ENCODE measurements at places on chromosomes 11 and 22.

- no peak for DNase-seq
Observed at GRCh38 chr22:47213571-47214230, 451.3 kb downstream of the TBC1D22A start.

DNA sequence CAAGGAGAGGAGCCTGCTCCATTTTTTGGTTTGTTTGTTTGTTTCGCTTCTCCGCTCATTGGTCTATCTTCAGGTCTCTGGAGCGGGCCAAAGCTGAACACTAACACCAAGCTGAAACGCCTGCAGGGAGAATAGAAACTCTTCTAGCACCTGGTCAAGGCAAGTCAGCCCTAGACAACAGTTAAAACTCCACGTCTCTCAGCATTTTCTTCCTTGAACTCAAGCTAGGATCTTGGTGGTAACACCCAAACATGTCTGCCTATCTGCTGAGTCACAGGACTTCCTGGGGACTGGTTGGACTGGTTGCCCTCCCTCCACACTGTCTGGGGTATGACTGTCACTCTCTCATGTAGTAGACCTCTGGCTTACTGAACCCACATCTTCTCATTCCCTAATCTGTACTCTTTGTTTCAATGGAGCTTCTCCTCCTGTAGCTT lies 23.9 kb upstream of the RBFOX2 start:
- no peak for DNase-seq

DNA sequence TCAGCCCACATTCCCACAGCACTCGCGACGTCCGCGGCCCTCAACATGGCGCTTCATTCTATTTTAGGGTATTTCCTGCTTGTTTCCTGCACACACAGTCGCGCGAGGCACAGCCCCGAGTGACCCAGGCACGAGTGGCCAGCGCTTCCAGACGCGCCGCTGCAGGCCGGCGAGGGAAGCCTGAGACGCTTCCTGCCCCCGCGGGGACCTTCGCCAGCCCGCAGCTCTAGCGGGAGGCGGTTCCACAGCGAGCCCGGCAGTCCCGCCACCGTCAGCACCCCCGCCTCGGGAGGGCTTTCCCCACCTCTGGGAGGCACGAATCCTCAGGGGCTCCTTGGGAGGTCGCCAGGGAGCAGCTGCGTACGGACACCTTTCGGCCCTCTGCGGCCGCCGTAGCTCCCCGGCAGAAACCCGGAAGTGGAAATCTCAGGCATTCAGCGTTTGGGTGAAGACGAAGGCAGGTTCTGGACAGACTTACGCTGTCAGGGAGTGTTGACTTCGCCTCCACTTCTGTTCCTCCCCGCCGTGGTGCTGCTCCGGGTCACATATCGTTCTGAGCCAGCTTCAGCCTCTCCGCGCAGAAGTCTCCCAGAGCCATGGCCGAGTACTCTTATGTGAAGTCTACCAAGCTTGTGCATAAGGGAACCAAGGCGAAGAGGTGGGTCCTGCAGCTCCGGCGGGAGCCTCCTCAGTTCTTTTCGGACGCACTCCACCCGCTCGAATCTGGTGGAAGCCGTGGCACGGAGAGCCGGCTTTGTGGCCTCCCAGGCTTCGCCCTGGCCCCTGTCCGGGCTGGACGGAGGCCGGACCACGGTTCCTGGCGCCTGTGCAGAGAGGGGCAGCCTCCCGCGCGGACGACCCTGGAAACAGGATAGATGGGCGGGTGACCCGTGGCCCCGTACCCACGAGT lies 2925.9 kb upstream of the OR11H1 start:
- no peak for DNase-seq

GRCh38 chr11:57903441-57904123 lies 120.1 kb upstream of the OR9Q1 start:
- no peak for DNase-seq

- no peak for DNase-seq
Observed at GRCh38 chr11:58059007-58059350, 28.2 kb downstream of the OR6Q1 start.

- no peak for DNase-seq
Observed at GRCh38 chr11:73787051-73787642, 527 bp upstream of the MRPL48 start.

DNA sequence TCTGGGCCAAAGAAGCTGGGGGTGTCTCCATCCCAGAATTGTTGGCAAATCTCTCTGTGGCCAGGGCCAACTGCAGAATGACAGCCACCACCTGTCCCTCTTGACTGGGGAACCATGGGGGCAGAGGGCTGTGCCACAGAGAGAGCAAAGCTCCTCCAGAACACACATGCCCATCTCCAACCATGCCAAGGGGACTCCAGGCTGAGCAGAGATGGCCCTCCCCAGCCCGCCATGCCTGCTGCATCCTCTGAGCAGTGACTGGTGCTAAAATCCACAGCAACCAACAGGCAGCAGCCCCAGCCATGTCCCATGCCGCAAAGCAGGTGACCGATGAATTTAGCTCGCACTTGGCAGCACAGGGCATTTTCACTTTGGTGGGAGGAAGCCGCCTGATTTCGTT lies 45.0 kb downstream of the LARGE1 start:
- no peak for DNase-seq

DNA sequence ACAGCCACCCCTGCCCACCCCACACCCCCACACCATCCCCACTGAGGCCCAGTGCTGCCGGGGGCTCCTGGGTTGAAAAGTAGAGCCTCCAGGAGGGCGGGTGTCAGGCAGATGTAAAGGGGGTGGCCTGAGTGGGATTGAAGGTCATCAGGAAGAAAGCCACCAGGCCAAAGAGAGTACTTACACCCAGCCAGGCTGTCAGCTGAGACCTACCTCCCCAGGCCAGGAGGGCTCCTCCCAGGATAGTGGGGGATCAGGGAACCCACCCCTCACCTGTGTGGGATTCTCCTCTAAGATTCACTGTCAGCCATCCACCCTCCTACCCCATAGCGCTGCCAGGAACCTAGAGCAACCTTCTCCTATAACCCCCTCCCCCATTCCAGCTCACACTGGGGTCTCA lies 17.2 kb upstream of the FCHSD2 start:
- DNase-seq, result no peak

DNA sequence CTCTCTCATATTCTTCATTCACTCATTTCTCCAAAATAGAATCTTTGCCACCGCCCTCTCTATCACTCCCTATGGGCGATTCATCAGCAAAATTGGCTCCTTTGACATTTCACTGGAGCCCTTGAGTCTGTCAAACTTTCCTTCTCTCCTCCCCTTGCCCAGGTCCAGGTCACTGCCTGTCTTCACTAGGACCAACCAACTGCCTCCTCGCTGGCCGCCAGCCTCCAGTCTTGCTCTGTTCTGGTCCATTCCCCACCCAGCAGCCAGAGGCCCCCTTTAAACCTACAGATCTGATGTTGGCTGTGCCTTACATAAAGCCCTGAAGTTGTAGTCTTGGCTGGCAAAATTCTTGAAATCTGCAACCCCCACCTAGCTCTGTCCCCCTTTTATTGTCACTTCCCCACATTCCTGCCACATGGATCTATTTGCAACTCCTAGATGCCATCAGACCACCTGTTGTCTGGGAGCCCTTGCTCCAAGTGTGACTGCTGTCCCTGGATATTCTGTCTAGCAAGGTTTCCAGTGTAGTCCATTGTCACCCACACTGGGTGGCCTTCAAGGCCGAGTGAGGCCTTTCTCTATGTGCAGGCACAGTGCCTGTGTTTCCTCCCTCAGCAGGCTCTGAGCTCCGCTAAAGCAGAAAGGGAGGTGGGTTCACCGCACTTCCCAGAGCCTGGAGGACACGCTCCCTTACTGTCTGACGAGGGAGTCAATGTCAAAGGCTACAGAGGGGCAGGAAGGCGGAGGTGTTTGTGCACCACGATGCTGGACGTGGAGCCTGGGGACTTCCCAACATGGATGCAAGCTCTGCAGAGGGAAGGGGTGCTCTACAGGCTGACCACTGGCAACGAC lies 25.5 kb downstream of the MYEOV start:
- no peak for DNase-seq

- no peak for DNase-seq
Observed at GRCh38 chr22:46108564-46109473, 41.5 kb upstream of the PPARA start.

GRCh38 chr22:40044870-40045834 lies 50.4 kb downstream of the FAM83F start:
- no peak for DNase-seq

- no peak for DNase-seq
Observed at GRCh38 chr22:30143265-30143664, 63.0 kb downstream of the HORMAD2 start.

DNA sequence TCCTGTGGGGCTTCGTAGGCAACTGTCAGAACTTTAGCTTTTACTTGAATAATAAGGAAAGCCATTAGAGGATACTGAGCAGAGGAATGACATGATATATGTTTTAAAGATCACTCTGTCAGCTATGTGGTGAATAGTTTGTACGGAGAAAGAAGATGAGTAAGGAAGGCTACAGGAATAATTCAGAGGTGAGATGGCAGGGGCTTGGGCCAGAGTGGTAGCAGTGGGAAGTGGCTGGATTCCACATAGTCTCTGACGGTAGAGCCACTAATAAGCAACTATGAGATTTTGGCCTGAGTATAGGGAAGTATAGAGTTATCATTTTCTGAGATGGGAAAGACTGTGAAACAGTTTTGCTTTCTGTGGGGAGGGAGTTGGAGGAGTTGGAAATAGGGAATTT lies 93.9 kb upstream of the MTMR2 start:
- no peak for DNase-seq

GRCh38 chr11:1832211-1832919 lies 2.4 kb upstream of the SYT8 start:
- DNase-seq, result no peak

DNA sequence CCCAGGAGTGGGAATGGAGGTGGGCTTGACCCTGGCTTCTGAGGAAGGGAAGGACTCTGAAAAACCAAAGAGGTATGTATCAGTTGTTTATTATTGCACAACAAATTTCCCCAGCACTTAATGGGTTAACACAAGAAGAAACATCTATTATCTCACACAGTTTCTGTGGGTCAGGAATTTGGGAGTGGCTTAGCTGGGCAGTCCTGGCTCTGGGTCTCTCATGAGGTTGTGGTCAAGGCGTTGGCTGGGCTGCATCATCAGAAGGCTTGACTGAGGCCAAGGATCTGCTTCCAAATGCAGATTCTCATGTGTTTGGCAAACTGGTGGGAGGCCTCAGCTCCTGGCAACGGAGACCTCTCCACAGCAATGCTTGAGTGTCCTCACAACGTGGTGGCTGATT lies 17.5 kb upstream of the SMIM38 start:
- no peak for DNase-seq

- DNase-seq, result no peak
Observed at GRCh38 chr11:35253237-35253636, 114.3 kb downstream of the CD44 start.

DNA sequence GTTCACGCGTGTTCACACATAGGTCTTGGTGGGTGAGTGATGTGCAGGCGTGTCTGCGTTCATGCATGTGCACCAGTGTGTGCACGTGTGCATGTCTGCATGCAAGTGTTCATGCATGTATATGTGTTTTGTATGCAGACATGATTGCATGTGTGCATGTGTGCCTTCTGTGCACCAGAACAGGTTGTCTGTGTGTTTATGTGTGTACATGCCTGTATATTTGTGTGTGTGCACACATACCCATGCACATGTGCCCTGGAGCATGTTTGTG lies 4.9 kb downstream of the ZDHHC8 start:
- DNase-seq, result no peak

- no peak for DNase-seq
Observed at GRCh38 chr11:22828373-22828772, 1.2 kb downstream of the SVIP start.

DNA sequence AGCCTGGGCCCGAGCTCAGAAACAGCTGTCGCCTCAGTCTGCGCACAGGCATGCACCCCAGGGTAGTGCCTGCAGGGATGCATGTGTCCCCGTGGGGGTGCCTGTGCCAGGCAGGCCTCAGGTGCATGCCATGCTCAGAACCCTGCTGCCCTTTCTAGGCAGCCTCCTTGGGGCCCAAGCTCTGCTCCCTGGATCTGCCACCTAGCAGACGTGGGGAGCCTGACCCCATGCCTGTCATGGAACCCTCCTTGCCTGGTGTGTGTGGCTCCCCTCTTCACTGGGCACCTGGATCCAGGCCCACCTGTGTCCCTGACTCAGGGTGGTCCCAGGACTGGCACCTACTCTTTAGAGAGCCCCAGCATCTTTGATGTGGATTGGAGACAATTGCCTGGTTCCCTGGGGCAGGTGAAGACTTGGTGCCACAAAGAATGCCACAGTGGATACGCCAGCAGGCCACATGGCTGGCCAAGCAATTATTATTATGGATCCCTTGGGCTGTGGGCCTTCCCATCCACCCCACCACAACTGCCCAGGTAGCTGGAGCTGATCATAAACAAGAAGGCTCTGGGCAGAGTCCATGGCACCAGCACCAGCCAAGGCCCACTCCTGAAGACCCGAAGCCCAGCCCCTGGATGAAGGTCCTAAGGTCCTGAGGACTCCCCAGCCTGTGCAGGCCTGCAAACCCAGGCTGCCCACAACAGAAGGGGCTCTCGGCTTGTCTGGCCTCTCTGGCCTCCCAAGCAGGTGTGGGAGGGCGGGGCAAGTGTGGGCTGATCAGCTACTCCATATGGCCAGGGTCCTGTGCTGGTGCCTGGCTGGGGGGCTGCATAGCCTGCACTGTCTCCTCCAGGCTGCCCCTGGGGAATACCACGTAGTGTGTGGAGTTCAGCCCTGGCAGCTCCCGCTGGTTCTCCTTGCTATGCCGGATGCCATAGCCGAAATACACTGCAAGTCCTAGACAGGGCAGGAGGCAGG lies 3.8 kb downstream of the SLC7A4 start:
- no peak for DNase-seq

- no peak for DNase-seq
Observed at GRCh38 chr22:16925407-16925966, 82.5 kb downstream of the GAB4 start.

DNA sequence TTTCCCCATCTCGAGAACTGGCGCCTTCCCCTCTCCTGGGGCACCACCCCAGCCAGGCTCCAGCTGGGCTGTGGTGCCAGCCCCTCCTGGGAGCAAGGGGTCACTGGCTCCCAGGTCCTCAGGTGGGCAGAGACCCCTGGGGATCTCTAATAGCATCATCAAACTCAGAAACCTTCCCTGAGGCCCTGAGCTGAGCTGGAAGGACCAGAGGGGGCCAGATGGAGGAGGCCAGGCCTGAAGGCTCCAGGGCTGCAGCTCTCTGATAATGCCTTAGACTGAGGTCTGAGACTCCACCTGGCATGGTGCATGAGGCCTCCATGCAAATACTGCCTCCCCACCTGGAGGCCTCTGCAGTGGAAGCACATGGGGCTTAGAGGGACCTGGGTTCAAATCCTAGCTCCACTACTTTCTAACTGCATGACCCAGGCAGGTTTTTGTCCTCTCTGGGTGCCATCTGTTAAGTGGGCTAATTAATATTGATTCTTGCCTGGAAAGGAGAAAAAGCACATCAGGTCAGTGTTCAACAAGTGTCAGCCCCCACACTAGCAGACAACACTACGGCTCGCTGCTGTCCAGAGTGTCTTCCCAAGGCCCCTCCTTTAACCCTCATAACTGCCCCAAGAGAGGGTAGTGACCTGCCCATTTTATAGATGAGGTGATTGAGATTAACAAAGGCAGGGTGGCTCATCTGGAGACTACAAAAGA lies 1.5 kb downstream of the MAPK8IP1 start:
- DNase-seq, result no peak
